Activated naive CD4-positive, alpha-beta T cell treated with anti-CD3 and anti-CD28 coated beads, Interleukin-2, amount 50 U/mL, for 16 hours (primary cell): ENCODE measurements at places on chromosomes 5 and 9.

DNA sequence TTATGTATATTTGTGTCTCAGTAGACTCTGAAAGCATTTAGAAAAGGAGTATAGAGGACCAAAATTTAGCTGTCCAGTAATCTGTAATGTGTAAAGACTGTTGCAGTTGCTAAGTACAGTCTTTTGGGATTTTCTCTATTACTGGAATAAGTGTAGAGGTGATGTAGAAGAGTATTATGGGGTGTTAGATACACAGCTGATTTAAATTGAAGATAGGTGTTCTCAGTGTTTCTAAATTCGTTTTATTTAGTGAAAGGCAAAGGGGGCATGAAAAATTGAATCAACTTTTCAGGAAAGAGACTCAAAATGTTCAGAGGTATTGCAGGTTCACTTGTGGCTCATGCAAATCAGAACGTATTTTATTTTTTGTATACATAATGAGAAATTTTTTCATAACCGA is 13.6 kb downstream of the SMAD5 start:
- DNase-seq, result no peak

DNA sequence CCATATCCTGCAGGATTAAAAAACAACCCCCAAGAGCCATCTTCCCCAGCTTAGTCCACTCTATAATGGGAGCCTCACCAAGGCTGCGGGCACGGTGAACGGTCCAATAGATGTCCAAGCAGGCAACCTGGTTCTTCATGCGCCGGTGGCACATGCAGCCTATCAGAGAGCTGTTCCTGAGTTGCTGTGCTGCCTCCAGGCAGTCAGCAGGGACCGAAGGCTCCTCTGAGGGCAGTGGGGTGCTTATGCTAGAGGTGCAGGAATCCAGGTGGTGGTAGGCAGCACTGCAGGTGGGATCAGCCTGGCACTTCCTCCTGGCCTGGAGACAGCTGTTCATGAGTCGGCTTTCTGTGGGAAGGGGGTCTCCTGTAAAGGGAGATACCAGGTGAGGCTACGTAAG is 10.2 kb downstream of the GFRA3 start:
- no peak for DNase-seq

- no peak for DNase-seq
These were observed 116.8 kb upstream of the PAM start for GRCh38 chr5:102638316-102638715.

DNA sequence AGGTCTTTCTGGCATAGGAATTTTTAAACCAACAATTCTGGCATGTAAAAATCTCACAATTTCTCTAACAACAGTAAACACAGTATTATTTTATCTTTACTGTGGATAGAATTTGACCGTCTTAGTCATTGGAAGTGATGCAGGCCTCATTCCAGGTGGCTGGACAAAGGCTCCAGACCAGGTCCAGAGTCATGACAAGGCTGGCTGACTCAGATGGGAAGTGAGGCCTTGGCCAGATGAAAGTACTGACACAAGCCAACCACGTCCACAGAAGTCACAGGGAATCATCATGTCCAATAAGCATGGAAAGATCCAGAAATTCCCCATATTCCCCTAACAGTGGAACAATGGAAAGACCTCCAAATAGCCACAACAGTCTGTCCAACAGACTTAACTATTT is 12.4 kb downstream of the SPOCK1 start:
- DNase-seq, result no peak

- DNase-seq, result no peak
These were observed 302.0 kb downstream of the NFIB start for GRCh38 chr9:14011799-14012560.

- no peak for DNase-seq
These were observed 75.4 kb downstream of the SLC38A9 start for GRCh38 chr5:55636683-55637082.

DNA sequence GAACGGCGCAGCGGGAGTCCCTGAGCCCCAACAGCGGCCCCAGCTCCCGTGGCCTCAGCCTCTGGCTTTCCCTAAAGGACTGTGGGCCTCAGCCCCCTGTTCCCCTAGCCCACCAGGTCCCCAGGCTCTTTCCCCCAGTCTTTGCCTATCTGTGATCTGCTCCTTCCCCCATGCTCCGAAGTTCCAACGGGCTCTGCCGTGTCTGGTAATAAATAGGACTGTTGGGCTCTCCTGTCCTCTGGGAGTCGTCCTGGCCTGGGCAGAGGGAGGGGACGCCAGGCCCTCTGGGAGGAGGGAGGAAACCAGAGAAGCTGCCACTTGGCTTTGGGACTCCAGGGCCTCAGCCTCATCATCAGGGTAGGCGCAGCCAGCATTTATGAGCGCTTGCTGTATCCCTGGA is 28.1 kb downstream of the ADGRD2 start:
- no peak for DNase-seq

DNA sequence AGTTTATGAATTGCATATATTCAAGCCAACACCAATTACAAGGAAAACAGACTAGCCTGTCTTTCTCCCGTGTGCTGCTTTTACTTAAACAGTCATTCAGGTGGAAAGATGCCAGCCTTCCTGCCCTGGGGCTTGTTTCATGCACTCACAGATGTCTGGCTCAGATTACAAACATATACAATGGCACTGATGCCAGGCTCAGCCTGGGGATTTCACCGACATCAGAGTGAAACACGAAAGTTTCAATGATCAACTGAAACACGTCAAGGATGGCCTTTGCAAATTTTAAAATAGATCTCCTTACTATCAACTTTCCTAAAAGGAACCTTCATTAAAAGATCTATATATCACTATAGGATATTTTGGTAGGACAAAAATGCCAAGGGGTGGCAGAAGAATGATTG is 1576.5 kb downstream of the EFNA5 start:
- no peak for DNase-seq

DNA sequence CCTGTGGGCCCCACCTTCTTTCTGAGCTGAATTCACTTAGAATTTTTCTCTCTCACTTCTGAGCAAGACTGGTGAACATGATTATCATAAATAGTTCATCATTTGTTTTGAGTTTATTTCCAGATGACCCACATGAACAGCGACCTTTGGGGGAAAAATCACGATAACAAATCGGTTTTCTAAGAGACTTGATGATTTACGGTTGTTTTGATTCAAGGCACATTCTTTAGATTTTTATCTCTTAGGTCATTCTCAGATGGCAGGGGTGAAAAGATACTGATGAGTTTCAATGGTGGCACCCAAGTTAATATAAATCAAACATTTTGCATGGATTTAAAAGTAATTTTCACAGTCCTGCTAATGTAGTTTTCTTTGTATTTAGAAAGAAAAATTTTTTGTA is 95.1 kb downstream of the DMXL1 start:
- DNase-seq, result no peak

DNA sequence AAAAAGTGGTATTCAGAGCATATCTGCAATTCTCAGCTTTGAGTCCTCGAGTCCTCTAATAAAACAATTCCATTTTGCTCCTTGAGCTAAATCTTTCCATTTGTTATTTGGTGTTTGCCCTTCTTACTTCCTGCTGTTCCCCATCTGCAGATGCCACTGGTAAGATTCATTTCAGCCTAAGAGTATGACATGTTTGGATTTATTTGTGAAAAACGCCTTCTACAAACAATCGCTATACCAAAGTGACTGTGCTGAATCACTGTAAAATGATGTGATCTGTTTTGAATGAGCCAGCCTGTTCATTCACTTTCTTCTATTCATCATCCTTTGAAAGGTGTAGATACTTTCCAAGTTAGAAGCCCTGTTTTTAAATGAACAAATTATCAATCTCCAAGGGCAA is 27.7 kb downstream of the KCTD16 start:
- DNase-seq, result no peak

GRCh38 chr9:81558091-81558830 is 131.1 kb downstream of the TLE1 start:
- no peak for DNase-seq

DNA sequence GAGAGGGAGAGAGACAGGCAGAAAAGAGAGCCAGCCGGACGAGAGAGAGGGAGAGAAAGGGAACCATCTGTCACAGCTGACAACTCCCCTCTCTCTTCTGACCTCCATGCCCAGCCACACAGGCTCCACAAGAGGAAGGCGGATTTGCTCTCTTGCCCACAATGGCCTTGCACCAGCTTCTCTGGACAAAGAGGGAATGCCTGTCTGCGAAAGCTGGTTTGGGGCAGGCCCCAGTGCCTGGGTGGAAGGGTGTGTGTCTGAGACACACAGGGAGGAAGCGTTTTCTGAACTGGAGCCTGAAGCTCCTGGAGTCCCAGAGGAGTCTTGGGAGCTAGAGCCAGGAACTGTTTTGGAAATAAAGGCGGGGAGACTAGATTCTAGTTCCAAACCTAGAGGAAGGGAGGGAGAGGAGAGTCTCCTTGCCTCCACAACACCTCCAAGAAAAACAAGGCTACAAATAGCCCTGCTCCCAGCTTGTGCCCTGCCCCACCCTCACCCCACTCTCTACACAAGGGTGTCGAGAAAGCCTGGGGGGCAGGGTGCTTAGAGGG is 12.5 kb downstream of the C1QTNF2 start:
- DNase-seq, result no peak

DNA sequence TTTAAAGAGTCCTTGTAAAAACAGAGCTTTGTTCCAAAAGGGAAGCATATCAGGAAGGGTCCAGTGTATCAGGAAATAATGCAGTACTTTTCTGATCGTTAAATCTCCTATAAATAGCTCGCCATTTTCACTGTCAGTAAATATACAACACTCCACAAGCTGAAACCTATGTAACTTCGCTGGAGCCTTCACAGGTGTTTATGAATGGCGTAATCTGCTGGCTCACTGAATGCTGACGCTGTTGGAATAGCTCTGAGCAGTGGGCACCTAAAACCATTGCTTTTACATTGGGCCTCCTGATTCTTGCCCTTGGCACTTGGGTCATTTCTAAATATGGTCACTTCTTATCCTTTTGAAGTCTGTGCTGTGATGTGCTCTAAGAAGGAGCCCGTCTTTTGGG is 4.3 kb downstream of the SHC3 start:
- no peak for DNase-seq
